ENCODE measurements at places on chromosomes 16 and 17.

- DNase-seq: no peak
Observed at GRCh38 chr16:72023962-72024361, 15.4 kb downstream of the DHODH start.

- DNase-seq: no peak
Observed at GRCh38 chr16:73355981-73356380, 308.1 kb upstream of the ZFHX3 start.

DNA sequence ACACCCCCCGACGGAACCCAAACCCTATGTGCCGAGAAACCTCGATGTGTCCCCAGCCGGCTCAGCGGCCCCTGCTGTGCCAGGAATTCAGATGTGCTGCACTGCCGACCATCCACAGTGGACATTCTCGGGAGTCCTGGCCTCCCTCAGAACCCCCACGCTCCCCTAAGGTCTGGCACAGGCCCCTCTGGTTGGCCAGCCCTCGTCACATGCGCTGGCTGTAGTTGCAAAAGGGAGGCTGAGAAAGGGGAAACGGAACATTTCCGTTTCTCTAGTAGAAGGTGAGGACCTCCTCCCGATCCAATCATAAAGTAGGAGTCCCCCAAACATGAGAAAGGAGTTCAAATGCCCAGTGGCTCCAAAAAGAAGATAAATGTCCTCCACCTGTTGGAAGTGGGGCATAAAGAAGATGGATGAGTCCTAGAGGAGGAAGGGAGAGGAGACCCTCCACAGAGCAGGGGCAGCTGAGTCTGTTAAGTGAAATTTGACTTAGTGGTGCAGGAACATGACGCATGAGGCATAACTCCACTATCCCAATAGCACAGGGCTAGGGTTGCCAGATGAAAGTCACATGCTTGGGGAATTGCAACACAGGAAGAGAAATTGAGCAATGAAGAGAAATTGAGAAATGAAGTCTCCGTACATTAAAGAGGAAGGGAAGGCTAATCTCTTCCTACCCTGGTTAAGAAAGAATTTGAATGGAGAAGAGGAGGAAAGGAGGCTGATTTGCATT is 49.3 kb upstream of the WSB1 start:
- DNase-seq: no peak

DNA sequence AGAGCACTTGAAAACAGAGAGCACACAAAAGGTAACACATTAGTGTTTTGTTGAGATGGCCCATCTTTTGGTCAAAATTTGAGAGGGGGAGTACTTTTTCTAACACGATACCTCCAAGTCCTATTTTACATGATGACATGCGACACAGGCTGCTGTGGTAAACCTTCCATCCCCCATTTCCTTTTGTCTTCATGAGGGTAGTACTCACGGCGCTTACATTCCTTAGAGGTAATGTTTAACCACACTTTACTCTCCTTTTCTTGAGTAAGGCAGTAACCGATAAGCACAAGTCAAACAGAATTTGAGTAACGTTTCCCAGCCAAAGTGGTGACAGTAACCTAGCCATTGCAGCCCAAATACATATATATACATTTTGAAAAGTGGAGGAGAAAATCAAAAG is 35.8 kb upstream of the PITPNM3 start:
- DNase-seq: no peak

DNA sequence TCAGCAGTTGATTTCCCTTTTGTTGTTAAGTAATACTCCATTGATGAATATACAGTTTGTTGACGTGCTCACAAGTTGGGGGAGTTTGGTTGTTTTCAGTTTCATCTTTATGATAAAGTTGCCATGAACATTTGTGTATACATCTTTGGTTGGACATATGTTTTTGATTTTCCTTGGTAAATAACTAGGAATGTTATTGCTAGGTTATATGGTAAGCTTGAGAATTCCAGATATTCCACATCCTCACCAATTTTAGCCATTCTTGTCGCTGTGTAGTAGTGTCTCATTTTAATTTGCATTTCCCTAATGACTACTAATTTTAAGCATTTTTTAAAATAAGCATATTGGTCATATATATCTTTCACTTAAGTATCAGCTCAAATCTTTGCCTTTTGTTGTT is 55.0 kb upstream of the RASL10B start:
- no peak for DNase-seq

- DNase-seq: no peak
Observed at GRCh38 chr17:42363231-42363630, 25.0 kb downstream of the STAT3 start.

- no peak for DNase-seq
Observed at GRCh38 chr17:9064311-9064834, 43.1 kb downstream of the NTN1 start.

DNA sequence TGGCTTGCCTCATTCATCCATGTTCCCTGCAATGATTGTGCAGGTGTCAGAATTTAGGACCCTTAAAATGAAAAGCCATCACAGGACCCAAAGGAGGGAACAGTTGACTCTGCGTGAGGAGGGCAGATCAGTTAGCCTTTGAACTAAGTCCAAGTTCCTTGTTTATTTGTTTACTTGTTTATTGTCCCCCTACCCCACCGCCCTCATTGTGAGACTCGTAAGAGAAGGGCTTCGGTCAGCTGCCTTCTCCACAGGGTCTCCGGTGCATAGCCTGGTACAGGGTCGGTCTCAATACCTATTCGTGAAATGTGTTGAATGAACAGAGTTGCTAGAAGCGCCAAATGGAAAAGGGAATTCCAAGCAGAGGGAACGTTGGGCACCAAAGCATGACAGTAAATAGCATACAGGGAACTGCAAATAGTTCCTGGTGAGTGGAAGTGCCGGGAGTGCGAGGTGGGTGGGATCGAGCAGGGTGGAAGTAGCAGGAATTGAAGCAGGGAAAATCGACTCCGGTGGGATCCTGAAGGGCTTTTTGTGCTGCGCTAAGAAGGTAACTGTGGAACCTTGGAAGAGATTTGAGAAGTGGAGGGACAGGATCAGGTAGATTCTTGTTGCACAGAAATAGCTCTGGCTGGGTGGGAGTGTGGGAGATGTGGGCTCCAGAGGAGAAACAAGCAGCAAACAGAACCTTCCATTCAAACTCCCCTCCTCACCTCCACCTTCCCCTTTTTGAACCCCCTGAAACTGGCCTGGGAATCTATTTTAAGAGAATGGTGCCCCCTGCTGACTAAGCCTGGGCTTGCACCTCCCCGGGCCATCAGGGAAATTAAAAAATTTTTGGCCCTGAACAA is 12.7 kb downstream of the SLC35B1 start:
- peak; percentile 60 for DNase-seq

GRCh38 chr17:48045316-48046001 is 2.7 kb upstream of the NFE2L1 start:
- no peak for DNase-seq

DNA sequence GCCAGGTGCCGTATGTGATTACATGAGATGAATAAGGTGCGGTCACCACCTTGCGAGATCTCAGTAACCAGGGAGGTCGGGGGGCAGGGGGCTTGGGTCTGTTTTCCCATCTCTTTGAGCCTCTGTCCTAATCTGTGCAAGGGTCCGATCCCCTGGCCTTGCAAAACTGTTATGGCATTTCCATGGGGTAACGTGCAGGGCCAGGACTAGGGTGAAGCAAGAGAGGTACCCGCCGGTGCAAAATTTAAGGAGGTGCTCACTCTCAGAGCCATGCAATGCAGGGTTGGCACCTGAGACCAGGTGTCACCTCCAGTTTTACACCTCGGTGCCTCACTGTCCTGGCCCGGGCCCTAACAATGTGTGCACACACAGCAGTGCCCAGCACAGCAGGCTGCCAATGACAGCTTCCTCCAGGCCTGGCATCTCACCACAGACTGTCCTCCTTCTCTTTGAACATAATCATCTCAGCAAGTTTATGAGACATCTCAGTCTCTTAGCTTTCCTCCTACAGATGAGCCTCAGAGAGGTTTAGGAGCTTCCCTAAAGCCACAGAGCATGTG is 43.6 kb downstream of the C16orf95 start:
- DNase-seq: no peak

- peak; percentile 89 for DNase-seq
Observed at GRCh38 chr17:29613352-29613837, 9.3 kb downstream of the CORO6 start.

DNA sequence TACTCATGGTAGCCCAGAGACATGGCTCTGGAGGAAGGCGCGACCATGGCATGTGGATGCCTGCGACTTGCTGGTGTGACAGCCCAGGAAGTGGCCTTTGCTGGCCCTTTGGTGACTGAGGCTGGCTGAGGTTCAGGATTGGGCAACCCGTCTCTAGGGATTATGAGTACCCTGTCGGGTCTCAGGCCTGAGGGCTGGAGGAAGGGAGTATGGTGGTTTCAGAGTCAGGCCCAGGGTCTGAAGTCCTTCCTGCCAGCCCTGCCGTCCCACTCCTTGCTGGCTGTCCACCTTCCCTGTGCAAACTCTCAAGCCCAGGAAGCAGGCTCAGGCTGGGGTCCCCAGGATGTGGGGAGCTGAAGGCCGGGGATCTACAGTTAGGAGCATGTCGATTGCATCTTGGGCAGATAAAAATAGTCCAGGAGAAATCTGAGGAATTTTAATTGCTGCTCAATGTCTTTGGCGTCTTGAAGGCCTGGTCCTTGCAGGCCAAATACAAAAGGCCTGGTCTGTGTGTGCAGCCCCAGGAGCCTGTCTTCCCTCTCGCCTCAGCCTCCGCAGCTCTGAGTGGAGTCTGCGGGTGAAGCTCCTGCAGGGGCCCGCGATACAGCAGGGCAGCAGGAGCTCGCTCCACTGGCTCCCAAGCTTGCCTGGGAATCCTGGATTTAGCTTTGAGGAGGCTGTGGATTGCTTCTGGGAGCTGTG is 52.5 kb downstream of the NKD1 start:
- no peak for DNase-seq

- DNase-seq: no peak
Observed at GRCh38 chr16:57446531-57447185, 527 bp downstream of the CIAPIN1 start.

Data from activated T-helper 1 cell treated with anti-CD3 and anti-CD28 coated beads, Interleukin-2, amount 50 U/mL, for 16 hours (primary cell).